ENCODE measurements at places on chromosomes 1 and 21. TPM values are rescaled to one million over a fixed set of nuclear protein-coding genes. Genes with fewer than 3 reads are reported as not detected.

LRRN2 gene
- 0.17 TPM for total RNA-seq

MARK1 gene
- 2.3 TPM for total RNA-seq

SH3GLB1 gene
- 77.5 TPM for total RNA-seq

GRCh38 chr1:230807029-230807428 lies 59.8 kb downstream of the CAPN9 start:
- DNase-seq = no peak

DNA sequence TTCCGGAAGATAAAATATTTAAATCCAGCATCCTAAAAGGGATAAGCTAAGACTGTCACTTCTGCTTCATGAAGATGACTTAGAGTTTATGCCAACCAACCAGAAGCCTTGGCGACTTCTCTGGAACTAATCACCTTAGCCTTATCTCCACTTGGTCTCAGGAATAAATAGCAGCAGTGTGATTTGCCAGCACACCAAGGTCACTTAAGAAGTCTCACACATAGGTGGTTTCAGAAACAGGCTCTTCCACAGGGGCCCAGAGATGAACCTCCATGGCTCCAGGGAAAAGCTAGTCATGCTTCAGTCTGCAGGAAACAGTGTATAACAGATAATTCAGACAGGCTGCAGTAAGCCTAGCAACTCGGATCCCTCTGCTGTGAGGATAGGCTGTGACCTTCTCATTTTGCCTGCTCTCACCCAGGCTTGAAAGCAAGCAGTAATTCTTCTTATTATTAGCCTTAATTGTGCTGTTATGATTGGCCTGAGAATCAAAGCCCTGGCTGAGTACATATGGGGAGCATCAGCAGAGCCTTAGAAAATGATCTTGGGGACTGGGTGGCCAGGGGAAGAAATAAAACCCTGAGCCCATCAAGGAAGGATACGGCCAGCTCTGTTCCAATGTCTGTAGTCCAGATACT lies 84.7 kb downstream of the WLS start:
- DNase-seq = no peak

GRCh38 chr21:41195311-41195710 lies 27.4 kb downstream of the BACE2 start:
- no peak for DNase-seq

DNA sequence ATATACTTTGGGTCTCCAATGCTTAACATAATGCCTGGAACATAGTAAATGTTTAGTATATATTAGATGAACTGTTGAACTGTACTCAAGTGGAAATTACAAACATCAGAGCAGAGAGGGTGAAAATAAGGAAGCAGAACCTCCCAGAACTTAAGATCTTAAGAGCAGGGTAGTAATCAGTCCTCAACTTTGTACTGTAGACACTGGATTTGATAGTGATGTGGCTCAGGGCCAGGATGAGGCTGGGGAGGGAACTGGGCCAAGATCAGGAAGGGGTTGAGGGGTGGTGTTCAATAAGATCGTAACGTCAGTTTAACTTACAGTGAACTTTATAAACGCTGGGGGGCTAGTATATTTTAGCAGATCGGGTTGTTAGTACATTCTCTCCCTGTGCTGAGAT lies 15.4 kb downstream of the MPZL1 start:
- DNase-seq = no peak
